CD4-positive, alpha-beta T cell treated with Interleukin-4 for 4 hours (primary cell): ENCODE measurements at places on chromosomes 5 and 9.

GRCh38 chr5:59660737-59661136, 232.8 kb downstream of the PDE4D start:
- no peak for DNase-seq

- no peak for DNase-seq
These were observed 147.8 kb upstream of the FOXD4L5 start for GRCh38 chr9:65432722-65433323.

DNA sequence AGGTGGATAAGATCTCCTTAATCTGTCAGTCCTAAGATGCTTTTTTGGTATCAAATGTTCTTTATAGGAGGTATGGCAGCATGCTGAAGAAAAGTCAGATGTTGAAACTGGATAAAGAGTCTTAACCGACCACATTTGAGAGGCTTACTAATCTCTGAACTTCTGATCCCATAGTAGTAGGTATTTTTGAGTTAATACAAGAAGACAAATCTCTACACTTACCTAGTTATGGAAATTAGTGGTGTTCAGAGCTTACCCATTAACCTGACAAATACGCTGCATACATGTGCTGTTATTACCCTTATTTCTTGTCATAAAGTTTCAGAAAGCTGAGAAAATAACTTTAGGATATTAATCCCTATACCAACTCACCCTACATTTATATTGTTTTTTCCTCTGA, 83.0 kb downstream of the ISL1 start:
- no peak for DNase-seq

DNA sequence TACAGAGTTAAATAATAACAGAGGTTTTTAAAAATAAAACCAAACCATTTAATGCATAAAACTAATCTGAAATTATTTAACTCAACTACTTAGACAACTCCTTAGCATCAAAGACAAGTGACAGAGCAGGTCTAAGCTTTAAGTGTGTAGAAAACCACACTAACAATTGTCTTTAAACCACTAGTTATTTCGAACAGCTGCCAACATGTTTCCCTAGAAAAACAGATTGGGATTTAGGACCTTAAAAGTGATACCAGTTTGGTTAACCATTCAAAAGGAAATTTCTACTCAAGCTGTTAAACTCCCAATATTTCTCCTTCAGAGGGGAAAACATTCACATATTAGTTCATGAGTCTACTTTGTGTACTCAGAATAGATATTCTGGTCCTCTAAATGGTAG, 208.7 kb downstream of the BNC2 start:
- no peak for DNase-seq

DNA sequence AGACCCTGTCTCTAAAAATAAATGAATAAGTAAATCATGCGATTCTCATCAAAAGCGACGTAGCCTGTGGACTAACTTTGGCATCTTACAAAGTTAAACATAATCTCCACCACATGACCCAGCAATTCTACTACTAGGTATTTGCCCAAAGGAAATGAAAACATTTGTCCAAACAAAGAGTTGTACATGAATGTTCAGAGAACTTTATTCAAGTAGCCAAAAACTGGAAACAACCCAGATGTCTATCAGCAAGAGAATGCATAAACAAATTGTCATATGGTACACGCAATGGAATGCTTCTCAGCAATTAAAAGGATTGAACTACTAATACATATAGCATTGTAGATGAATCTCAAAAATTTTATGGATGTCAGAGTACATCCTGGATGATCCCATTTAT, 82.6 kb downstream of the ADRB2 start:
- no peak for DNase-seq

- no peak for DNase-seq
These were observed 21.0 kb upstream of the EPB41L4A start for GRCh38 chr5:112440031-112440430.

- DNase-seq: no peak
These were observed 199.9 kb downstream of the SNX18 start for GRCh38 chr5:54717459-54717858.

DNA sequence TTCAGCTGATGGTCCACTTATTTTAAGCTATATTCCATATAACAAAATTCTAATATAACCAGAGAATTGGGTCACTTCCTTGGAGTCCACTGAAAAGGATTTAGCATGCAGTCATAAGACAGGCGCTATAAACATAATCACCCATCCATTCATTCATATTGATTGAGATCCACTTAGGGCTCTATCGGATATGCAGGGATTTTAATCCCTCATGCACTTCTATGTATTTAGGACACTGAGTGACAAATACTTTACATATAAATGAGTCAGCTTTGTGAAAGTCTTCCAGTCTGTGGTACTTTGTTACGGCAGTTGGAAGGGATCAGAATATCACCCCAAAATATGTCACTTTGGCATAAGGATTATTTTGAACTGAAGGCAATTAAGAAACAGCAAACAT, 127.3 kb upstream of the ZNF608 start:
- no peak for DNase-seq

DNA sequence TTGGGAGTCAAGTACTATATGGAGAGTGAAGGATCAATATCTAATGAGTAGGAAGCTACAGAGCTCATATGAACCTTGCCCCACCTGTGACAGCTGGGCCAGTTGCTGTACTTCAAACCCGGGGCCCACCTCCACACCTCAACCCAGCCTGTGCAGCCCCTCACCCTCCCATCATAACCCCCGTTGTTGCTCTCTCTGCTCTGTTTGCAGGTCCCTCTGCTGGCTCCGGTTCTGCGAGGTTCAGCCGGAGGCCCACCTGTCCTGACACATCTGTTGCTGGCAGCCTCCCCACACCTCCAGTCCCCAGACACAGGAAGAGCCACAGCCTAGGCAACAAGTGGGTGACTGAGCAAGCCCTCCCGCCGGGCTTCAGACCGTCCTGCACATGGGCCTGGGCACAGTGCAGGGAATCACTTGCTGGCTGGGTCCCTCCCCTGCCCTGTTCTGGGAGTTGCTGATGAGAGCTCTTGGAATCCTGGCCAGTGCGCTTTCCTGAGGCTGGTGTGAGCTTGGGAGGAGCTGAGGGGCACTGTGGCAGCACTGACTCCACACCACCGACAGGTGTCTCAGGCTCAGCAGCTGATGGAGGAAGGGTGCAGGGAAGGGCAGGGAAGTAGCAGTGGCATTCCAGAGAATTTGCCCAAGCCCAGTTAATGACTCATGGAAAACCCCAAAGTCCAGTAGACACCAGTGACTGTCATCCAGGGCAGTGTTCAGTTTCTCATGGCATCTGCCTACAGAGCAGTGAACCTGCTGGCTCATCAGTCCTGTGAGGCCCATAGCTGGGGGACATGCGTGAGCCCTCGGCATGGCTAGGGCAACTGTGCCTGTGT, 69.5 kb upstream of the GARNL3 start:
- no peak for DNase-seq

DNA sequence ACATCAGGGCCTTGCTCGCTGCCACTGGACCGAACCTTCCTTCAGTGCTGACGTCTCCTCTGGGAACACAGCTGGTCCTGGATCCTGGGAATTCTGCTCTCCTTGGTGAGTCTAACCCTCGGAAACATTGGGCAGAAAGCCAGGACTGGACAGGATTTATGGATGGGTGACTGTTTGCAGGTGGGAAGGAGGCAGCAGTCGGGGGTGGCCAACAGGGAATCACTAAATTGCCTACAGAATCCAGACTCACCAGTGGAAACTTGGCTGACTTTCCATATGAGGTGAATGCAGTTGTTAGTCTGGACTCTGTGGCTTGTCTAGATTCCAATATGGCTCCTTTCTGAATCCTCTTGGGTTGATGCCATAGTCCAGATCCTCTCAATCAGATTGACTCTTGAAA, 203.1 kb downstream of the SAXO1 start:
- no peak for DNase-seq

- no peak for DNase-seq
These were observed 103.5 kb upstream of the NR3C1 start for GRCh38 chr5:143506836-143507552.

- no peak for DNase-seq
These were observed 57.1 kb downstream of the RETREG1 start for GRCh38 chr5:16559702-16560101.

GRCh38 chr9:36407122-36407723, 7.2 kb upstream of the RNF38 start:
- peak; percentile 74 for DNase-seq

GRCh38 chr5:129398026-129398678, 61.9 kb upstream of the ADAMTS19 start:
- no peak for DNase-seq

DNA sequence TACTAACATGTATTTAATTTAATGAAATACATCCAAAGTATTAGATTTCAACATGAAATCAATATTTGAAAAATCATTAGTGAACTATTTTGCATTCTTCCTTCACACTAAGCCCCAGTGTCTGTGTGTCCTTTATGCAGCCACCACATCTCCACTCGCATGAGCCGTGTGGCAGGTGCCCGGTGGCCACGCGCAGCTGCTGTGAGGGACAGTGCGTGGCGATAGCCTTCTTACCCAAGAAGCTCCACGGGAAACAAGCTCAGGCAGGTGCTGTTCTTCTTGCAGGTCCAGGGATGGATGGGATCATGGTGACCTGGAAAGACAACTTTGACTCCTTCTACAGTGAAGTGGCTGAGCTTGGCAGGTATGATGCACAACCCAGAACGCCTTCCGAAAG, 79.3 kb upstream of the OTULINL start:
- no peak for DNase-seq

DNA sequence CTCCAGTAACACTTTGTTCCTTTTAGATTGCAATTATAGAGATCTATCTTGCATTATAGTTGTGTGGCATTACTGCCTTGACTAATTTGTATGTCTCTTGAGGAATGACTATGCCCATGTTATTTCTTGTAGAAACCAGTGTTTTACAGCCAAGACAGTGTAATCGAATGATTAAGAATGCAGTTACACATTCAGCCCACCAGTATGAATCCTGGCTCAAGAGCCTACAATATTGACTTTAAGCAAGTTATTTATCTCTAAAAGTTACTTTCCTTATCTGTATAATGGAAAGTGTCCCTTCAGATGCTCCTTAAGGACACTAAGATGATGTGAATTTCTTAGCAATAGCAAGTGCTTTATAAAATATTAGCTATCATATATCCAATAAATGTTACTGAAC, 9.7 kb upstream of the SNX24 start:
- DNase-seq: no peak

DNA sequence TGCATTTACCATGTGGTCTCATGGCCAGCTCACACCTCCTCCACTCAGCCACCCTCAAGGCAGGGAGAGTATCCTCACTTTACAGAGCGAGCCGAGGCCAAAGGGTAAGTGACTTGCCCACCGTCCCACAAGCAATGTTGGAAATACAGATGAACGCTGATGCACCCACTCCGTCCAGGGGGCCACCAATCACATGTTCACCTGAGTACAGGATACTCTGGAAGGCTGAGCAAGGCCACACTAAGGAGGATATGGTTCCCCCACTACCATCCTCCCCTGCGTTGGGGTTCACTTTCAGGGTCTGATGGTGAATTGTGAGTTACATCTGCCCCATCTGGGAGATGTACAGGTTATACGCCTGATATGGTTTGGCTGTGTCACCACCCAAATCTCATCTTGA, 128.8 kb downstream of the ATPSCKMT start:
- DNase-seq: no peak
